AG04450 (cell line): ENCODE measurements at places on chromosomes 3 and 15.
A peak's percentile ranks its signal among the peaks of the same experiment; 100 is the strongest.

DNA sequence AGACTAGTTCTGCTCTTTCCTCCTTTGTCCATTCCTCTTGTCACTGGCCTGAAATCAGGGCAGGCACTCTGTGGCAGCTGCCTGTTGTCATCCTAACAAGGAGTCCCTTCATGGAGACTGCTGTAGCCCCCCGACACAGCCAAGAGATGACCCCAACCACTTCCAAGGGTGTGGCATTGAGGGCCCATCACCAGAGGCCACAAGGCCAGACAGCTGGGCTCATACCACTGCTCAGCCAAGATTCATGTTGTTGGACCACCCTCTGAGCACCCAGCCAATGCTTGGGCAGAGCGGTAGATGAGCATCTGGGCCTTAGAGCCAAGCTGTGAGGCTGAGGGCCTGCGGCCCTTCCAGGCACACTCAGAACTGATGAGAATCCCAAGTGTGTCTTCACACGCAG, 85.4 kb downstream of the EPHB1 start:
- no peak for DNase-seq

DNA sequence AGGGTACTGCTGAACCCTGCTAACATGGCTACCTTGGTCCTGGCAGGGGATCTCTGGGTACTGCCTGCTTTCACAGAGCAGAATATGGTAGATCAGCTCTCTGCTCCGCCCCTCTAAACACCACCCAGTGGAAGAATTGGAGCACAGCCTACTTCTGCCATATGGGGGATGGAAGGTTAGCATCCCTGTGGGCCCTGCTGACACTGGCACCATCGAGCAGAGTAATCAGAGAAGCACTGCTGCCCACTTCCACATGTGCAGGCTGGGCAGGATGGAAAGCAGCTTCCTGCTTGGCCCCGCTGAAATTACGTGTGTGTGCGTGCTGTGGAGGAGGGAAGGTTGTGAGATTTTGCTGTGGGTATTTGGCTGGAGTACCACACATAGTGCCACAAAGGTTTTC, 24.8 kb downstream of the CCR1 start:
- DNase-seq, result no peak

- DNase-seq, result no peak
These were observed 27.9 kb upstream of the GP9 start for GRCh38 chr3:129032716-129033115.

GRCh38 chr3:10173926-10174435, 9.3 kb downstream of the IRAK2 start:
- peak; percentile 93 for DNase-seq

GRCh38 chr3:12268049-12268735, 20.7 kb upstream of the PPARG start:
- no peak for DNase-seq

GRCh38 chr15:64651601-64652191, 123.7 kb downstream of the RBPMS2 start:
- DNase-seq, result no peak

DNA sequence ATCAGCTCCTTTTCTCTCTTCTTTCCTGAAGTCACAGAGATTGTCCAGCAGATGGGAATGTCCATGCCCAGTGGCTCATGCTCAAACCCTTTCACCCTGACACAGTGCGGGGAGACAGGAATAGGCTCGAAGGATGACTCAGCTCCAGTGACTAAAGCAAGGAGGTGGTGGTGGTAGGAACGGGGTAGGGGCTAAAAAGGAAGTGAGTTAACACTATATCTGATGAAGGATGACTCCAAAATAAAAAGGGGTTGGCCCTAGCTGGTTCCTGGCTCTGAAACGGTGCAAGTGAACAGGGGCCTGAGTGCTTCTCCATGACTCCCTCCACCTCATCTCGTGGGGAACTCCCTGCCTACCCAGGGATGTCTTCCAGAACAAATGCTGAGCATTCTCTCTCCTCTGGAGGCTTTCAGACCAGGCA, 167.4 kb upstream of the LPP start:
- peak; percentile 55 for DNase-seq

DNA sequence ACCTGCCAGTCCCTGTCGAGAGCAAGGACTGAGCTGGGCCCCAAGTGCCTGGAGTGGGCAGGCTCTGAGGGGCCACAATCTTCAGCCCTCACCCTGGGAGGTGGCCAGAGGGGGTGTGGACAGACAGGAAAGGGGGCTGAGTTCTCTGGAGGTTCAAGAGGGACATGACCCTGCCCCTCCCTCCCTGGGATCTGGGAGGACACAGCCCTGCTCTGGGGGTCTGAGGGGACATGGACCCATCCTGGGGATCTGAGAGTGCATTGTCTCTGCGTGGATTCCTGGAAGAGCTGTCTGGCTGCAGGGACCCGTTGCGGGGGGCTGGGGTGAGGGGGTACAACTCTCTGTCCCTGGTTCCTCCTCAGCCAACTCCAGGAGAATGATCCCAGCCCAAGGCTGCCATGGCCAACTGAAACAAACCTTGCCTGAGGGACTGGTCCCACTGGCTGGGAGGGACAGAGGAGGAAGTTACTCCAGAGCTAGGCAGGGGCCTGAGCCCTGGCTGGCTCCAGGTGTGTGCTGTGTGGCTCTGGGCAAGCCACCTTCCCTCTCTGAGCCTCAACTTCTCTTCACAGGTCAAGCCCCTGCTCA, 29.0 kb downstream of the PTH1R start:
- no peak for DNase-seq

DNA sequence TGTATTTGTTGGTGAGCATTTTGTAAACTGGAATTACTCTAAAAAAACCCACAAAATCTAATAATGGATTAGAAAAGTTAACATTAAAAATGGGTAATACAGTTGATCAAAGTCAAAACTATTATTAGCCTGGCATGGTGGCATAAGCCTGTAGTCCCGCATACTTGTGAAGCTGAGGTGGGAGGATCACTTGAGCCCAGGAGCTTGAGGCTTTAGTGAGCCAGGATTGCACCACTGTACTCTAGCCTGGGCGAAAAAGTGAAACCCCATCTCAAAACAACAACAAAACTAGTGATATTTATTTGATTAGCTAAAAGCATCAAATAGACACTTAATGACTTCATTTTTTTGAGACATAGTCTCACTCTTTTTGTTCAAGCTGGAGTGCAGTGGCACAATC, 3.6 kb downstream of the SNX1 start:
- no peak for DNase-seq

DNA sequence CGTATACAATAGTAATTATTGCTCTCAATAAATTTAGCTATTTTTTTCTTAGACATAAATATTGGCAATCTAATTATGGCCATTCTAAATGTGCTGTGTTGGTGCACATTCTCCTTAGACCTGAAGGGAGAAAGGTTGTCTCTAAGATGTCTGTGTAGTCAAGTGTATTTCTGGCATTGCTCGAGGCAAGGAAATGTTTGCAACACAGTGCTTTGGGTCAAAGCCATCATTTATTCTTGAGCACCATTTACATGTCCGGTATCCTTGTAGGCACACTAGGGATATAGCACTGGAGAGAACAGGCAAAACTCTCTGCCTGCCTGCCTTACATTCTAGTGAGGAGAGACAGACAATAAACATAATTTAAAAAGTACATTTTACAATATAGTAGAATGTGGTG, 2.6 kb upstream of the PHLDB2 start:
- DNase-seq, result no peak

DNA sequence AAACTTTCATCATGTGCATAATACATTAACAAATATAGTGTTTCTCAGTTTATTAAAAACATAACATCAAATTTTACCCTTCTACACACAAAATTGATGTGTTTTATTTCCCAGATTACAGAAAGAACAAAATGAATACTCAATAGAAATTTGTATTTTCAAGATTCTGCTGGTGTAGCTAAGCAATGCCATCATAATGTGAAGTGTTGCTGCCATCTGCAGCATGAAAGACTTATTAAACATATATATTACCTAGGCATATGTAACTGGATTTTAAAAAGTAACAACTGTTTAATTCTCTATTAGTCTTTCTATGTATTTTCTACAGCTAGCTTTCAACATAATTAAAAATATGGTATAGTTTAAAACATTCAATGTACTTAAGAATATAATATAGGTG, 27.5 kb downstream of the PLSCR5 start:
- DNase-seq, result peak; percentile 43

DNA sequence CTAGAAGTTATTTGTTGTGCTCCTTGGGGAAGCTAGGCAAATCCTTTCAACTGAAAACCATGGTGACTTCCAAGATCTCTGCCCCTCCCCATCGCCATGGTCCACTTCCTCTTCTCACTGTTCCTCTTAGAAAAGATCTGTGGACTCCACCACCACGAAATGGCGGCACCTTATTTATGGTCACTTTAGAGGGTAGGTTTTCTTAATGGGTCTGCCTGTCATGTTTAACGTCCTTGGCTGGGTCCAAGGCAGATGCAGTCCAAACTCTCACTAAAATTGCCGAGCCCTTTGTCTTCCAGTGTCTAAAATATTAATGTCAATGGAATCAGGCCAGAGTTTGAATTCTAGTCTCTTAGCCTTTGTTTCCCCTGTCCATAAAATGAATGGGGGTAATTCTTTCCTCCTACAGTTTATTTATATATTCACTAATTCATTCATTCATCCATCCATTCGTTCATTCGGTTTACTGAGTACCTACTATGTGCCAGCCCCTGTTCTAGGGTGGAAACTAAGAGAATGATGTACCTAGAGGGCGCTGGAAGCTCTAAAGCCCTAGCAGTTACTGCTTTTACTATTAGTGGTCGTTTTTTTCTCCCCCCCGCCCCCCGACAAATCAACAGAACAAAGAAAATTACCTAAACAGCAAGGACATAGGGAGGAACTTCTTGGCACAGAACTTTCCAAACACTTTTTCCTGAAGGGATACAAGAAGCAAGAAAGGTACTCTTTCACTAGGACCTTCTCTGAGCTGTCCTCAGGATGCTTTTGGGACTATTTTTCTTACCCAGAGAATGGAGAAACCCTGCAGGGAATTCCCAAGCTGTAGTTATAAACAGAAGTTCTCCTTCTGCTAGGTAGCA, 657 bp downstream of the PATL2 start:
- no peak for DNase-seq

GRCh38 chr3:158801201-158801600, 653 bp upstream of the MFSD1 start:
- no peak for DNase-seq

- DNase-seq, result no peak
These were observed 12.2 kb downstream of the CALML4 start for GRCh38 chr15:68192804-68193486.

DNA sequence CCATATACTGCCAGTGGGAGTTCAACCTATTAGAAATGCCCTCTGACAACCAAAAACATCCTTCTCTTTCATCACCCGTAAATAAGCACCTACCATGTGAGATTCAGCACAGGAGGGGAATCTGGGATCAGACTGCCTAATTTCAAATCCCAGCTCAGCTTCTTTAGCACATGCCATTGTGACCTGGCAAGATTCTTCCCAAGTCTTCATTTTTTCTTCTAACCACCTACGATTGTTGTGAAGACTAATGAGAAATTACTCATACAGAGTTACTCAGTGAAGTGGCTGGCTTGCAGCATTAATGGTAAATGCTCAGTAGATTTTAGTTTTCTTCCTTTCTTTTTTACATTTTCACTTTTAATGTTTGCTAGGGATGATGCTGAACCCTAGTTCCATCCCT, 176.7 kb downstream of the PDZRN3 start:
- no peak for DNase-seq

DNA sequence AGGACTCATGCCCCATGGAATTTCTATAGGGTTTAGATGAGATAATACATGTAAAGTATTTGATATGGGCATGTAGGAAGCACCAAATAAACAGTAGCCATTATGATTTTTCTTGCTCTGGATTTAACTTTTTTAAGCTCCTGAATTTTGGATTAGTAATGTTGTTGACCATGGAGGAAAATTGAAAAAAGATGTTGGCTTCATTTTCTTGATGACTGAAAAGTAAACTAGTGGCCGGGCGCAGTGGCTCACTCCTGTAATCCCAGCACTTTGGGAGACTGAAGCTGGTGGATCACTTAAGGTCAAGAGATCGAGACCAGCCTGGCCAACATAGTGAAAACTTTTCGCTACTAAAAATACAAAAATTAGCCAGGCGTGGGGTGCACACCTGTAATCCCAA, 120.3 kb downstream of the PTPRG start:
- no peak for DNase-seq

DNA sequence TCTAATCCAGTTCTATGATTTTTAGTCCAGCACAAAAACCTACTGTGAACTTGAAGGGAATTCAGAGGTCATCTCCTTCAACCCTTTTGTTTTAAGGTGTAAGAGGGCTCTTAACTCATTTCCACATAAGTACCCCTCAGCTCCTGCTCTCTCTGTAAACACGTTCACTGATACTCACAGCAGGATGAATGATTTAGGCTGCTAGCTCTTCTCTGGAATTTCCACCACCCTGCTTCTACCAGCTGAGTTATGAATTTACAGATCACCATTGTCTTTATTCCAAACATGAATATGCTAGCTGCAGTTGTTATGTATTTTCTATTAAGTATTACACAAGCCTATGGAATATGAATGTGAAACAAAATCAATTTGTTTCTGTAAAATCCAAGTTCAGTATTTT, 101.3 kb upstream of the NANOGP8 start:
- DNase-seq, result no peak

DNA sequence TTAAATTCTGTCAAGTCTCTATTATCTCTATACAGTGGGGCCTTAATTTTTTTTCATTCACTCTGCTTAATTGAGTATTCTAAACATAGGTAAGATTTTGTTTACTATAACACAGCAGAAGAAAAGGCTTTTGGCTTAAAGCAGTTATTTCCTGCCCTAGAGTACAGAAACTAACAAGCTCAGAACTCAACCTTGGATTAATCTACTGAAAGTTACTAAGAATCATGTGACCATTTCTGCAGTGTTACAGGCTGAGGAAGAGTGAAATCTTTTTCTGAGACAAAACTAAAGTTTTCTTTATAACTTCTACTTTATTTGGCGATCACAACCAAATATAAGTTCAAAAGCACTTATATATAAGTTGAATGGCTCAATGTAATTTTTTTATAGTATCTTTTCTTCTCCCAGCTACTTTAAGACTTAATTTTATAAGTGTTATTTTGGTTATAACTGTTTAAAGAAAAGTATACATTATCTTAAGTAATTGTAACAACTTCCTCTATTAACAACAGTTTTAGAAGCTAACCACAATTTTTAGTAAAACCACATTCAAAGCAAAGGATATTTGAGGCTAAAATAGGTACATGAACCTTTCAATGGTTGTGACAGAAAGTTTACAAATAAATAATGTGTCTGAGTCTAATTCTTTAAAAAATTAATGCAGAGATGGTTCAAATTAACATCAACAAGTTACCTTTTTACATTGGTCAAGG, 240.6 kb upstream of the NAALADL2 start:
- DNase-seq, result no peak

DNA sequence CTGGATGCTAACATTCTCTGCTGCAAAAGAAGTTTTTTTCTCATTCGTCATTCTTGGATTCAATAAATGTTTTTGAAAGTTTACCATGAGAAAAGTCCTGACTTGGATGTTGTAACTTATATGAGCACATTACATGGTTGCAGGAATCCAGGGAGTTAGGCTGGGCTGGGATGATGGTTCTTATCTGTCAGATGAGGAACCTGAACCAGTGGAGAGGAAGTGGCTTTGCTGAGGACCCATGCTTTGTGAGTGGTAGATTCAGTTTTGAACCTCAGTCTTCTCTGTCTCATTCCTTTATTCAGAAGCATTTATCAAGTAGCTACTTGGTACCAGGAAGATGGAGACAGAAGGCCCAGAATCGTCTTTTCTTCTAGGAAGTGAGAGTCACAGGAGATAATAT, 3.7 kb upstream of the GASK1A start:
- no peak for DNase-seq

- DNase-seq, result no peak
These were observed 3.5 kb downstream of the TBC1D5 start for GRCh38 chr3:17738921-17739320.
